CD8-positive, alpha-beta T cell (primary cell): ENCODE measurements at places on chromosomes 16 and 17.
A peak's percentile ranks its signal among the peaks of the same experiment; 100 is the strongest.

GRCh38 chr16:67329901-67330300, 3.3 kb downstream of the LRRC36 start:
- DNase-seq: no peak

GRCh38 chr16:19274165-19274797, 11.2 kb upstream of the CLEC19A start:
- no peak for DNase-seq

GRCh38 chr17:27630607-27631410, at the start of gene LGALS9:
LGALS9 (plus strand) TSS chr17:27631188; CDS start chr17:27631266, 78 bp downstream.
- peak; percentile 11 for DNase-seq

GRCh38 chr17:51044976-51045375, 75.7 kb downstream of the SPAG9 start:
- DNase-seq: no peak

DNA sequence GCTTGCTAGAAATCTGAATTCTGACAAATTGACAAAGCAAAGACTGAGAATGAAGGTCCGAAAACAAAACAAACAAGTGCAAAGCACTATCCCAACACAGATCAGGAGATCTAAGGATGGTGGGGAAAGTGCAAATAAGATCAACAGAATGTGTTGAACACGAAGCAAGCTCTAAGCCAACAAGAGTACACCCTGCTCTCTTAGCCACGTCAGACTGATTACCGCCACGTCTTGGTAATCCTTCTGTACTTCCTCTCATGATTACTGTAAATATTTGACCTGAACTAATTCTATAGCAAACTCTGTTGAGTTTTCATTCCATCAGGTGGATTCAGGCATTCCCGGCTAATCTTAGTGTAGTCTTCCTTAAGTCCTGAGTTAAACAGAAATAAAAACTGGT, 34.3 kb upstream of the ERCC4 start:
- DNase-seq: no peak

DNA sequence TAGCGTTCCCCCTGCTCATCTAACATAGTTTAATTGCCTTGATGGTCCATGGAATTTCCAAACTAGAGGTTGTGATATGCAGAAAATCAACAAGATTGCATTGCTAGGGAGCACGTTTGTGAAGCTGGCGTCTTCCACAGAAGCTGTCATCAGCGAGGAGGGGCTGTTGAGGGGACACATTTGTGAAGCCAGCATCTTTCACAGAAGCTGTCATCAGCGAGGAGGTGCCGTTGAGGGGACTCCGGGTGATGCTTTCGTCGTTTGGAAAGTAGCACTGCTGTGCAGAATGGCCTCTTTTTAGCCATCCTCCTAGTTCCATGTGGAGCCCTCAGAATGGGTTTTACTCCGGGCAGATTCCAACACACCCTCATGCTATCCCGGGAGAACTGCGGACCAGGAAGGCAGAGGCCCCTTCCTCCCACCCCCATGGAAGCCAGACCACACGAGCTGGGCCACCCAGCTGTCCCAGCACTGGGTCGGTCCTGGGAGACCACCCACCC, 119.6 kb upstream of the CHMP6 start:
- DNase-seq: no peak

DNA sequence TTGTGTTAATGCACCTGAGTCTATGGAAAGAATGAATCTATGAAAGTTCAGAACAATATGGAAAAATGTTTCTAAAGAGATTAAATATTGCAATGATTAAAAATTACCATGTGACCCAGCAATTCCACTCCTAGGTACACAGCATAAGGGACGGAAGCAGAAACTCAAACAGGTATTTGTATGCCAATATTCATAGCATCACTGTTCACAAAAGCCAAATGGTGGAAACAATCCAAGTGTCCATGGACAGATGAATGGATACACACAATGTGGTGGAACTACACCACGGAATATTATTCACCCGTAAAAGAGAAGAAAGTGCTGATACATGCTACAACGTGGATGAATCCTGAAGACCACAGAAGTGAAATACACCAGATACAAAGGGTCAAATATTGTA, 37.7 kb downstream of the VPS53 start:
- DNase-seq: no peak

GRCh38 chr17:41322094-41322902, 6.8 kb upstream of the KRTAP17-1 start:
- peak; percentile 75 for DNase-seq

DNA sequence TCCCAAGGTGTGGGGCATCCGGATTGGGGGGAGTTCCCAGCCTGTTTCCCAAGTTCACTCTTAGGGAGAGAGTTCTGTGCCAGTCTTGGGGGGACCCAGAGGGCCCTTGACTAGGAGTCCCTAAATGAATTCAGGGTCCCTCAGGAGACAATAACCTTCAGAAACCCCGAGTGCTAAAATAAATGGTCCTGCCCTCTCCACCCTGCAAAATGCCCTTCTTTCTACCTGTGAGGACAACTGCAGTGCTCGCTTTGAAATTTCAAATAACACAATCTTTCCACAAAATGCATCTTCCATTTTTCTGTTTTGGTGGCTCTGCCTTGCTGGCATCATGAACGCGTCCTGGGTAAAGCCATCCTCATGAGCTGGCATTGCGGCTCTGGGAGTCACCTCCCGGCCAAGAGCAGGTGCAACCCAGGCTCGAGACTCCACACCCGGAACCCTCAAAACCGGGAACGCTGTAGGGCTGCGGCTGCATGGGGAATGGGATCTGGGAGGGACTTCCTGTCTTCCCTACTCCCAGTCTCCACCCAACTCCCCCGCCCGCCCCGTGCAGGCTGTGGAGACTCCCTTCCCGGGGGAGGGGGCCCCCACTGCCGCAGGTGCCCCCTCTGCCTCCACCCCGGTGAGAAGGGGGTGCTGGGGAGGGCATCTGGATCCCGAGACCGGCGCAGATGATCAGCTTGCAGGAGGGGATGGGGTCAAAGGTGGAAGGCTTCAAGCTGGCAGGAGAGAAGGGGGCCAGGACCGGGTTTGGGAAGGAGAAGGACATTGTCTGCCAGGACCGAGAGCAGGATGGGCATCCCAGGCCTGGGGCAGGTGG, at the start of gene ZNF205:
Gene ZNF205 (plus strand): TSS at position 529 of the 823 bp plus-strand sequence. CDS start 845 bp downstream, outside the sequence.
- DNase-seq: no peak

DNA sequence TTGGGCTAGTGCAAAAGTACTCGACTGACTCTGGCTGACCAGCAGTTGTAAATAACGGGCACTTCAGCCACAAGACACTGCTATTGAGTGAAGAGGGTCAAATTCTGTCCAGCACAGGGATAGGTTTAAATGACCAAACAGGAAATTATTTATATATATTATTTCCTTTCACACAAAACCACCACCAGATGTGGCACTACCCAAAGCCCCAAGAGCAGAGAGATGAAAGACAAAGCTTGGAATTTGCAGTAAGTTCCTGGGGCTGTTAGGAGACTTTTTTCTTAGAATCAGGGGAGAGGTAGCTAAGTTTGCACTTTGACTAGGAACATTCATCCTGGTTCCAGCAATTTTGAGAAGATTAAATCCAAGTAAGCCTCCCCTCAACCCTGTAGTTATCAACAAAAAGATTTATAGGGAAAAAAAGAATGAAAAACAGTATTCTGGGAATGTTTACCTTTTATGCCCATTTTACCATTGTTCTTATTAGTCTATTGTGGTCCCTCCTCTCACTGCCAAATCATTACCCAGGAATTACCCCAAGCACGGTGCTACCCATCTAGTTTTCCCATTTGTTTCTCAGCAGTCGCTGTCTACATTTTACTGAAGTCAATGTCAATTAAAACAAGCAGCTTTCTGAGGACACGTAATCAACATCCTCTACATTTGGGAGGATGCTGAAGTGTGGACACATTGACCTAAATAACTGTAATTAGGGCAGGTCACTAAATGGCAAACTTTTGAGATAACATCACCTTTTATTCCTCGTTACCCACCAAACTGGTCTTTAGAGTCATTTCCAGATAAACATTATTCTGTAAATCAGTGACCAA, 43.5 kb downstream of the GRB7 start:
- no peak for DNase-seq

DNA sequence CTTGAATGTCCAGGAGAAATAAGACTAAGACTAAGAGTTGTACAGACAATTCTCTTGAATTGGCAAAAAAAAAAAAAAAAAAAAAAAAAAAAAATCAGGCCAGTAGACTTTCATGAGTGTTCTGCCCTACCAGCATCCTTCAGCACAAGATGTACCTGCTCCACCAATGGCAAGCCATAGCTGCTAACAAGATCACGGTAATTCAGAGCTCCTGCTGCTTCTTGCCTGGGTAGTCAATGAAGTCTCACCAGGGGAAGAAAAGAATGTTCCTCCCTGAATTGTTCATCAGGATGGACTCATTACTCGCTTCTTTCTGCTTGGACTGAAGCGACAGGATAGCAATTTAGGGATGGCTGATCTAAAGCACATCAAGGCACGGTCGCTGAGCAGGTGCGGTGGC, 31.1 kb upstream of the APOH start:
- no peak for DNase-seq

DNA sequence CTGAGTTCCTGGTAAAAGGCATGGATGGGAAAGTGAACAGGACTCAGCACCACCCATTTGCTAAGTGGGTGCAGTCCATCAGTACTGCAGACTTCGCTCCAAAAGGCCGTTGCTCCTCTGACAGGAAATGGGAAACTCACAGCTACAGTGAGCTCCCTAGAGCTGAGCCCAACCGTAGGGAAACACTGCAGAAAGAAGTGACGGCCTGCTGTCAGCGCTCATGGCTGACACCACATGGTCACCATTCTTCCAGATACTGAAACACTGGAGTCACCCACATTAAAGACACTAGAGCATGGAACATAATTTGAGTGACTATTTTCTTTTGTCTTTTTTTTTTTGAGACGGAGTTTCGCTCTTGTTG, 31.9 kb downstream of the UBE2O start:
- DNase-seq: no peak

GRCh38 chr17:29145289-29146073, 34.7 kb downstream of the MYO18A start:
- DNase-seq: peak; percentile 69

DNA sequence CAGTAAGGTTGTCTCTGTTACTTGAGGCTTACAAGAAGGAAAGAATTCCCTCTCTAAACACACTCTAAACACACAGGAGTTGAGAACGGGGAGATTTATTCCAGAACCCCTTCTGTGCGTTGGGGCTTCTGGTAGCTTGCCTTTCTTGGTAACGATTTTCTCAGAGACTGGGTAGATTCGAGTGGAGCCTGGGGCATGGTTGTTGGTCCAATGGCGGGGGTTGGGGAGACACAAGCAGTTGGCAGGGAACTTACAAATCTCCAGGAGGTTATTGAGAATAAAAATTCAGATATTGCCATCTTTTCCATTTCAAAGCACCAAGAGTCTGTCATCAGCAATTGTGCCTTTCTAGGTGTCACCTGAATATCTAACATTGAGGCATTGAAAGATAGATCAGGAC, 251.7 kb downstream of the CDH13 start:
- no peak for DNase-seq

DNA sequence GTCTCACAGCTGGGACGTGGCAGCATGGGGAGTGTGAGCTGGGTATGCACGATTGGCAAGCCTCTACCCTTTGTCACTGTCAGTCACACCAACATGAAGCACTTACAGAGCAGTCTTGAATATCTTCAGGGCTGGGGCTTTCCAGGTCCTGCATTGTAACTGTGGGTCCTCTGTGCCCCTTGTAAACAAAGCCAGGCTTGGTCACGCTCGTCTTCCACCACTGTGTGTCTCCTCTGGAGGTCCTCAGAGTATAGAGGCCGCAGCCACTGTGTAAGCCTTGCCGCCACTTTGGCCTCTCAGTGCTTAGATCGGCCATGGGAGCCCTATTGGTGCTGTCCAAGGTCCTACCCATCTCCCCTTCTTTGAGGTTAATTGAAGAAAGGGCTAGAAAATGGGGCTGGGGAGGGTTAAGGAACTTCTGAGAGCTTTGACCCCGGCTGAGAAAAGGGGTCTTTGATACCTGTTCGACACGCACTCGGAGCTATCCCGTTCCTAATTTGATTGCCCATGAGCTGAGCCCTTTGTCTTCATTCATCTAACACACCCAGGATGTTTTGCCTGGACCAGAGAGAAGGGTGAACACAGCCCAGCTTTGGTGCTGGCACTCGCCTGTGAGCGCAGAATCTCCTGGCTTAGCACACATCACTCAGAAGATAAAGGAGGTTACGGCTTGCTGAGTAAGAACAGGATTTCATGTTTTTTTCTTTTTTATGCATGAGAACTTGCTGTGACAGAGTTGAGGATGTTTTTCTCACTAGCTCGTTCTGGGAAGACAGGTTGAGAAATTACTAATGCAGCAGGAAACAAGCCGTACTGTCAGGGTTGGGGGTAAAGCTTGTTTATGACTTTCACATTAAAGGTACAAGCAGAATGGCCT, 267.9 kb downstream of the CPPED1 start:
- DNase-seq: no peak

DNA sequence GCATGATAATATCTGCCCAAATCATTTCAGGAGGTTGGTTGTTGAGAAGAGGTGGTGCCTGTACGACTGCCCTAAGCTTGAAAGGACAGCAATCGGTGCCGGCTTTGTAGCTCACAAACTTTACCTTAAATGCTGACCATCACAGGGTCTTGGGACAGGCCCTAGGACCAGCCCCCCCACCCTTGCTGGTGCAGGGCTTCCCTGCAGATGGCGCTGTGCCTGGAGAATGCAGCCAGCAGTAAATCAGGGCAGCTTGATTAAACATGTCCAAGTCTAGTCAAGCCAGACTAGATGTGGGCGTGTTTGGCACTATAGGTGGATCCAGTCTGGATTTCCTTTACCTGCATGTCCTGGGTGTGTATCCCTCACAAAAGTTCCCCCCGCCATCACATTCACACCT, 135.5 kb upstream of the CRHR1 start:
- no peak for DNase-seq

GRCh38 chr17:81513372-81513752, 763 bp upstream of the ACTG1 start:
- DNase-seq: peak; percentile 78

- peak; percentile 79 for DNase-seq
Observed at GRCh38 chr17:46020023-46020761, 21.1 kb downstream of the STH start.

DNA sequence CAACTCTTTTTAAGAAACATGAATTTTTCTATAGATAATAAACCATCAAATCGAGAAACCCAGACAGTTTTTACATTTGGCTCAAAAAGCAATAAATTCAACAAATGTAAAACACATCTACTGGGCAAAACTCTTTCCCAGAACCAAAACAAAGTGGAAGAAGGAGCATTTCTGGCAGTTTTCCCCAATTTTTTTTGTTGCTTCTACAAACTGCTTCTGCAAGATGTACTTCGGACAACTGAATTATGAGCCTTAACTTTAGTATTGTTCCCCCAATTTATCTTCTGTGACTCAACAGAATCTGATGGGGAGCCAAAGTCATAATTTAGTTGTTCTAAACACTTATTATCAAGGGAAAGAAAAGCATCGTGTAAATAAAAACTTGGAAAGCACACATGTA, 1047.2 kb downstream of the CDH11 start:
- DNase-seq: no peak

DNA sequence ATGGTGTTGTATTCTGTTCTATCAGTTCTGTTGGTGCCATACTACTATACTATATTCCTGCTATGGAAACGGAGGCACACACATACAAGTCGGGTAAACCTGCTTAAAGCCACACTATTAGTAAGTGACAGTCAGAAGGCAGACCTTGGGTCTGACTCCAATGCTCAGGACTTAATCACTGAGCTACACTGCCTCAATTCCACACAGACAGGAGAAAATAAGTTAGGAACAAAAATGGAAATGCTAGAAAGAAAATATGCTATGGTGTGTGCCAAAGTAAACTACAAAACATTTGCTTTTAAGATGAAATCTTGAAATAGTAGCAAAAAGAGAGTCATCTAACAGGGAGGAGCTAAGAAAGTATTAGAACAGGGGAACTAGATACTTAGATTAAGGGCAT, 48.1 kb downstream of the MYO1D start:
- DNase-seq: no peak
